Astrocyte (in vitro differentiated cells and primary cell): ENCODE measurements at places on chromosomes 13 and 19.
A peak's percentile ranks its signal among the peaks of the same experiment; 100 is the strongest.

GRCh38 chr19:56290104-56290503 is 17.6 kb downstream of the EDDM13 start:
- DNase-seq, result no peak

DNA sequence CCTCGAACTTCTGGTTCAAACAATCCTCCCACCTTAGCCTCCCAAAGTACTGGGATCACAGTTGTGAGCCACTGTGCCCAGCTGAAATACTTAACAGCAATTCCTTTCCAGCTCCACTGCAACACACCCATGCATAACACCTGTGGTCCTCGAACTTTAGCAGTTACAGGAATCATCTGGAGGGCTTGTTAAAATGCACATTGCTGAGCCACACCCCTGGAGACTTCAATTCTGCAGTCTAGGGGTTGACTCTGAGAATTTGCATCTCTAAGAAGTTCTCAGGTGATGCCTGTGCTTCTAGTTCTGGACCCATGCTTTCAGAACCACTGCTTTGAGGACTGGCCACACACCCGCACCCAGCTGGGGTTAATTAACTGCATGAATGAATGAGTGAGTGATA is 53.1 kb upstream of the UBL3 start:
- no peak for DNase-seq

- no peak for DNase-seq
Measured at GRCh38 chr13:19592657-19593180, 31.4 kb upstream of the TPTE2 start.

DNA sequence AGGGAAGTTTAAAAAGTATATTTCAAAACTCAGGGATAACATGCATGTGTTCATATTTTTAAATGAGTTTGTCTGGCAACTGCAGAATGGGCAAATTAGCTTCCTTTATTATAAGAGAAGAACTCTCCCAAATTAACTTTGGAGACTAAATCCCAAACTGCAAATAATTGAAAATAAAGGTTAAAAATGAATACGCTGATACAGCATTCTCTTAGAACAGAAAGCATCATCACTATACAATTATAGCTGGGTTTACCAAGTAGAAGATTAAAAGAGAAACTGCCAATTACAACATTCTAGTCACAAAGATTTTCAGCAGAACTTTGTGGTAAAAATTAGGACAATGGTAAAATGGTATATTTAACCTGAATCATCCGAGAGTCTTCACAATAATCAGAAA is 73.3 kb downstream of the OLFM4 start:
- DNase-seq, result no peak

DNA sequence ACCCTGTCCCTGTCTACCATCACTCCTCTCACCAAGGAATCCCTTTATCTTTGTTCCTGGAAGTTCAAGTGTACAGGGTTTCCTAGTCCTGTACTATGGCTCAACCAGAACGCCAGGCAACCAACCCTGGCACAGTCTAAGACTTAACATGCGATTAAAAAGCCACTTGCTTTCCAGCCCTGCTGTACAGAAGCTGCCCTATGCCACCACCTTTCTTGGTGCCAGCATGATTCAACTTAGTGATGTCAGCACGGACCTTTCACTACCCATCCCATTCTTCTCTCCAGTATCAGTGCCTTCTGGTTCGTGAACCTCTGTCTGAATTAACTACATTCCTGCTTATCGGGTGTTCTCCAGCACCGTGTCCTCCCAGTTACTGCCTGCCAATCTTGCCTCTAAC is 151.1 kb downstream of the KLF12 start:
- no peak for DNase-seq

- DNase-seq, result no peak
Measured at GRCh38 chr13:67227131-67227983, 2.8 kb downstream of the PCDH9 start.

DNA sequence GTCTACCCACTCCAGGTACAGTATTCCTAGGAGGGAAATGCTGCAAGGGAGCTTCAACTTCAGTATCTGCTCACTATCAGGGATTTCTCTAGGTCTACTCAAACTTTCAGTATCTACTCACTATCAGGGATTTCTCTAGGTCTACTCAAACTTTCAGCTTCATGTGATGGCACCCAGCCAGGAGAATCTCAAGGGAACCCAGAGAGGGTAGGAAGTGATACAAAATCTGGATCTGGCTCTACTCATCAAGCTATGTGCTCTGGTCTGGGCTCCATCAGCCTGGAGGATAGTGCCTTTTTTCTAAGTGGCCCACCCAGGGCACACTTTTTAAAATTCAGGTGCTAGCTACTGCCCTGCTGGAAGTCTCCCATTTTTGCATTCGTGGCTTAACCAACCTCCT is 52.3 kb upstream of the FNDC3A start:
- no peak for DNase-seq

- DNase-seq, result peak; percentile 100
Measured at GRCh38 chr13:30847650-30848307, 58.3 kb upstream of the MEDAG start.

DNA sequence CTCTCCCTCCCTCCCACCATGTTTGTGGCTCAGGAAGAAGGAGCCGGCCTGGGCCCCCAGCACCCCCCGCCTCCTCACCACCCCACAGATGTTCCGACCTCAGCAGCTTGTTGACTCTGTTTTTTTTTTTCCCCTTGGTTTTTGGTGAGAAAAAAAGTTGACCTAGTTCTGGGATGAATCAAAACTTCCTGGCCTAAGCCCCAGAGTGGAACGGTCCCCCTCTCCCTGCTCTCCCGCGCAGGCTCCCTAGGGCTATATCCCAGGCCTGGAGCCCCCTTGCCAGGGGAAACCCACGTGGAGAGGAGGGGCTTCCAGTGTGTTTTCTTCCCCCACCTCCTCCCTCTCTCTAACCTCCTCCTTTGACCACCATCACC is 4.0 kb downstream of the COL5A3 start:
- DNase-seq, result peak; percentile 41

DNA sequence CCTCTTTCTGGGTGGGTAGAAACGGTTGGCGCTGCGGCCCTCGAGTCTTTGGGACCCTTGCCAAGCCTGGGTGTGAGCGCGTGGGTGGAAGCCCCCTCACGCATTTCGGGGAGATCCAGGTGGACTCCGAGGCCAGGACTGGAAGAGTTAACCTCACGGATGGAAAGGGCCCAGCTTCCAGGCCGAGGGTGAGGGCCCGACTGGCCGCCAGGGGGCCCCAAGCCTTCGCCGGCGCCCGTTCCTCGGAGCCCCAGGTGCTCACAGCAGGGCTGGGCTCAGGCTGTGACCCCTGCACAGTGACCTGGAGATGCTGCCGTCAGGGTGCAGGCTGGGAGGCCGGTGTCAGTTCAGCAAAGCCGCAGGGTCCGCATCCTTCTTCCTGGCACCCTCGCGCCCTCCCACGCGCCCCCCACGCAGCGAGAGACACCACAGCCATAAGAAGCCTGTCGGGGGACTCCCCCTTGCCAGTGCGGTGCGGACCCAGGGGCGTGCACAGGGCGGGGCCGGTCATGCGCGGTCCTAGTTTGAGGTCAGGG is 34.2 kb upstream of the TMEM255B start:
- peak; percentile 52 for DNase-seq

- DNase-seq, result no peak
Measured at GRCh38 chr19:1108291-1109031, 4.7 kb downstream of the GPX4 start.

DNA sequence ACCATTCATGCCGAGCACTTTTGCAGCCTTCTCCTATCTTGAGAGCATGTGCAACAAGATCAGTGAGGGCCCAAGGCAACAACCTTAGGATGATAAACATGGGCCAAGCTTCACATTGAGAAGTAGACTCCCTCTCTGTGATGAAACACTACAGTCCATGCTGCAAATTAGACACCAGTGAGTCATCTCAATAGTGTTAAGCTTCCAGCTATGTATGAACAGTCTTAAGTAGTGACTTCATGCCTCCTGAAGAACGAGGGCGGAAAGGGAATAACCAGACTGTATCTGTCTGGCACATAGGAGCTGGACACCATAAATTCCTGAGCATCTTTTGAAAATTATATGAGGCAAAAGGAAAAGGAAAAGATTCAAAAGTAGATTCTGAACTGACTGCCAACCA is 309.9 kb upstream of the SLITRK1 start:
- DNase-seq, result peak; percentile 98

DNA sequence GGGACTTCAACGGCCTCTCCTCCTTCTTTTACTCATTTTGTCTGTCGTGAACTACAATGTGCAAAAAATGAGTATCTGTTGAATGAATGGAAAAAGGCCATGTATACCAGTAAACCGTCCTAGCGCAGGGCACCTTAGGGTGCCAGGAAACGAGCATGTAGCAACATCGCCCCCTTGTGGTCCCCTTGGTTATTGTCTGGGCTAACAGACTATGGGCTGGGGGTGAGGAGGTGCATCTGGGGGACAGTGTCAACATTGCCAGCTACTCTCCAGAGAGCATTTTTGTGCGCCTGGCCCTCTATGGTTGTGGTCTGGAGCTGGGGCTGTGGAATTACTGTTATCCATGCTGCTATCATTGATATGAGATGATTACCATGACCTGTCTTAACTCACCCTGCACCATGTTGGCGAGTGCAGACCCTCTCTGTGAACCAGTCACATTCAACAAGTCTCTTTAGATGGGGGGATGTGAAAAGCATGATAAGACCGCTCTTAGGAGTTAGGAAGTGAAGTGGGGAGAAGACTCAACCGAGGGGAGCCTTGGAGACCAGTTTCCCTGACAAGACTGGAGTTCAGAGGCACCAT is 22.8 kb upstream of the SIGLEC11 start:
- DNase-seq, result no peak

- DNase-seq, result no peak
Measured at GRCh38 chr19:32219392-32219791, 126.0 kb upstream of the ZNF507 start.

- no peak for DNase-seq
Measured at GRCh38 chr13:88601949-88602348, 930.8 kb downstream of the SLITRK5 start.

GRCh38 chr13:94535231-94535630 is 55.7 kb upstream of the DCT start:
- DNase-seq, result no peak

- DNase-seq, result no peak
Measured at GRCh38 chr13:67410645-67411044, 180.5 kb upstream of the PCDH9 start.

DNA sequence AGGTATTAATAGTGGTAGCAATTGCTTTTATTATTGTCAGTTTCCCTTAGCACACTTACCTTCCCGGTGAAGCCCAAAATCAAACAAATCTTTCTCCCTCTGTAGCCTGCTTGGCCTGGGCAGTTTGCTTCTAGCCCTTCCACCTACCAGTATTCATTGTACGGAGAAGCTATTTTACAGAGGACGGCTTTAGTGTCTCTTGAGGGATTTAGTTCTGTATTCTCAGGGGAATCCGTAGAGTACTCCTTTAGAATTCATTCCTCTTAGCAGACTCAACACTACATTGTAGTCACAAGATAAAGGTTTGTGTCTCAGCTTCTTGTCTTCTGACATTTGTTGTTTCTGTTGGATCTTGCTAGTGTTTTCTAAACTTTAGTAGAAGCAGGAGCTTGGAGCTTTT is 24.1 kb upstream of the WTIP start:
- no peak for DNase-seq

GRCh38 chr19:1717200-1717969 is 35.9 kb upstream of the ONECUT3 start:
- DNase-seq, result no peak

GRCh38 chr13:31351376-31351775 is 151.6 kb downstream of the B3GLCT start:
- no peak for DNase-seq
